Suppressor macrophage (primary cell): ENCODE measurements at places on chromosomes 12 and 14.

GRCh38 chr12:54082397-54082892 is 28.8 kb downstream of the HOXC4 start:
- peak; percentile 16 for DNase-seq

DNA sequence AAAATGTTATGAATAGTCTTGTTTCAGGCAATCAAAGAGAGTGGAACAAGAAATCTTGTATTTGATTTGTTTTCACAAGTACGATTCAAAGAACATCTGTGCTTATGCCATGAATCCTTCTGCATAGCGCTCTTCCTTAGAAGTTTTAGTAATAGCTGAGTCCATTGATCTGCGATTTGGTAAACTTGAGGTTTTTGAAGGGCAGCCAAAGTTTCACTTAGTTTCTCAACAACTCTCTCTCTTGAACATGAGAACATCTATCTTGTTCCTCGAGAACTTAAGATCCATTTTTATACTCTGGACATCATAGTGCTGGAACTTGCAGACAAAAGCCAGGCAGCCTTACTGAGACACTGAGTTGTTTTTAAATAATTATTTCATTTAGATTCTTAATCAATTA is 96.2 kb upstream of the USP15 start:
- DNase-seq, result no peak

DNA sequence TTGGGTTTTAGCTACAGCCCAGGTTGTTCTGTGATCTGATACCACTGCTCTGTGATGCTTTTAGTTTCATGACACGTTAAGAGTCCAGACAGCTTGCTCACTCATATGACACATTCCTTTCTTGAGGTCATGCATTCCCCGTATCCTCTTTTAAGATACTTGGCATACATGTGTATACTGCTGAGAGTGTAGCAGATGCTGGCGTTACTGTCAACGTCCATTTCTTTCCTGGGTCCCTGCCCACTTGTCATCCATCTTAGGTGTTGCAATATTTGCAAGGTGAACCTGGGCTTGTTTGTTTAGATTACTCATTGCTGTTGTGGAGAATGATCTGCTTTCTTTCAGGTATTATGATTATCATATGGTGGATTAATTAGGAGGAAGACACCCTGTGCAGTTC is 9.1 kb upstream of the EMP1 start:
- no peak for DNase-seq

DNA sequence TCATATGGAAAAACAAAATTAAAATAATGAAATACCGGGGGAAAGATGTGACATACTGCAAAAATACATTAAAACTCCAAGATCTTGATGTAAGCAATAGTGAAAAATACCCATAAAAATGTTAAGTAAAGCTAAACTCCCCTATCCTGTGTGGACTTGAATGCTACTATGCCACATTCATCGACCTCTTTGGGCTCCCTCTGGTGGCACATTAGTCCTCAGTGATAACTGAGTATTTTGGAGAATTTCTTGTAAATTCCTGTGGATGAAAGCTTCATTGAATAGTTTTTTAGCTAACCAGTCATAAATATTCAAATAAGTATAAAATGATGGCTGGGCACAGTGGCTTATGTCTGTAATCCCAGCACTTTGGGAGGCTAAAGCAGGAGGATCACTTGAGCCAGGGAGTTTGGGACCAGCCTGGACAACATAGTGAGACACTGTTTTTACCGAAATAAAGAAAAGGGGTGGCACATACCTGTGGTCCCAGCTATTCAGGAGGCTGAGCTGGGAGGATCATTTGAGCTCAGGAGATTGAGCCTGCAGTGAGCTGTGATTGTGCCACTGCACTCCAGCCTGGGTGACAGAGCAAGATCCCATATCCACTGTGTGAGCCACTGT is 42.4 kb upstream of the SGPP1 start:
- DNase-seq, result peak; percentile 77
